Stimulated activated CD8-positive, alpha-beta memory T cell treated with anti-CD3 and anti-CD28 coated beads, Interleukin-15, amount 100 ng/mL, for 1 hour (primary cell): ENCODE measurements at places on chromosomes 3 and 15.

- DNase-seq = no peak
Observed at GRCh38 chr3:24154781-24155180, 209.7 kb downstream of the NR1D2 start.

DNA sequence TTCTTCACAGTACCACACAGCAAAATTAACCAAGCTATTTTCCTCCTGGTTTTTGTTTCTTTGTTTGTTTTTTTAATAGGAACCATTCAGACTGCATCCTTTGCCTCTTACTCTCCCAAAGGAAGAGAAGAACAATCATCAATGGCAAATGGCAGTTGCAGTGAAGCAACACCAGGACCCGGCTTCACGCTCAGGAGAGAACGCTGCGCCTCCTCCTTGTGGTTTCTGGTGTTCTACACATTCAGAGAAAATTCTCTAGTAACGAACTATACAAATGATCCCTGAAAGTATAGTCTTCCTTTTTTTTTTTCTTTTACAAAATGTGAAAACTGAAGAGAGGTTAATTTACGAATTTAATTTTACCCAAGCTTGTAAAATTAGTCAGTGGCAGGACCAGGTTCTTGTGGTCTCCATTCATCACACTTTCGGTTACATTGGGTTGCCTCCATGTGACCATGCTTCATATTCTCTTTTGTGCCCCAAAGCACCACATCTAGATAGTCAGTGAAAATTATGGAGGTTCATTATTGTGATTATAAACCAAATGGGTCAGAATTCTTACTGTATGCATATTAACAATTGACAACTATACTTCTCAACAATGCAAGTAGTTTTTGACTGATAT is 10.6 kb upstream of the MINDY2 start:
- no peak for DNase-seq

DNA sequence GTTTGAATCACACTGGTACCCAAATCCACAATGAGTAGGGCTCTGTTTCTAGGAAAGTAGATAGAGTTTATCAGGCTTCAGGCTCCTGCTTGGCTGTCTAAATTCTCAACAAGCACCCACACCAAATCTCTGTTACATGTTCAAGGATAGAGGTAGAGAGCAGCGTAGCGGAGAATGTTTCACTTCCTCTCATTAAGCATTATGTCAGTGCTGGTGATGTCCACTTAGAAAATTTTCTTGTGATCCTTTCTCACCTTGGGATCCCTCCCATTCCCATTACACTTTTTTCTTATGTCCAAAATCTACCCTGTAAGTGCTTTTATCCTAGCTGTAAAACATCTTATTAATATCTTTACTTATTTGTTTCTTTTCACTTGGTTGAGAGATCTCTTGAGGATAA is 34.7 kb upstream of the GCSAM start:
- DNase-seq = no peak

- no peak for DNase-seq
Observed at GRCh38 chr15:26050984-26051383, 187.9 kb upstream of the ATP10A start.

GRCh38 chr3:111366515-111366914 is 175.5 kb upstream of the CD96 start:
- no peak for DNase-seq

DNA sequence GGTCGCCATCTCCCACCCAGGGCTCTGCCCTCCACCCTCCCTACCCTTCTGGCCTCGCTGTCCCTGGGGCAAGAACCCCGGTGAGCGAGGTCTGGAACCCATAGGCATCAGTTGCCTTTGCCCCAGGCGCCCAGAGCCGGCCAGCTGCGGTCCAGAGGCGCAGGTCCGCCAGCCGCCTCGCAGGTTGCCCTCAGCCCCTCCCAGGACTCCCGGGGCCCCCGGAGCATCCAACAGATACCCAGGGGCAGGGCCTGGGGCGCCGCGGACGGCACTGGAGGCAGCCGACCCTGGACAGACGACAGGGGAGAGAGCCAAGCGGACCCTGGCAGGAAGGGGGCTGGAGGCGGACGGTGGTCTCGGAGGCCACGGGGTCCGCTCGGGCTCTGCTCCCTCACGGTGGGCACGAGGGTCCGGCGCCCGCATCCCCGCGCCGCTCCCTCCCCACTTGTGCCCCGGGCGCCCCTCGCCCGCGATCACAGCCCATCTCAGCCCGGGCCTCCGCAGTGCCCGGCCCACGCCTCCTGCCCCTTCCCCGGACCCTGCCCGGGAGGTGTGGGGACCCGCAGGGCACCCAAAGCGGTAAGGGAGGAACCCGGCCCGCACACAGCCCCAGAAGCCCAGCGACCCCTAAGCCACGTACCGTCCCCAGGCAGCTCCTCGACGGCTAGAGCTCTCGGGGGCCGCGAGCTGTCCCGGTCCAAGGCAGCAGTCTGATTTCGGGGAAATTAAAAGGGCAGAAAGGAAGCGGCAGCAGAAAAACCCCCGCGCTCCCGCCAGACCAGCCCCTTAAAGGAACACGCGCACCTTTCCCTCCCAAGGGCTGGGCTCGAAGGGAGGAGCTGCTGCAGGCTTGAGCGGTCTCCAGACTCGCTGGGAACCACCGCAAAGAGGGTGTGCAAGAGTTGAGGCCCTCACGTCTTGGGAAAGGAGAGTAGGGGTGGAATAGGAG is at the start of gene HAPLN3:
HAPLN3 (minus strand) TSS at position 726 of the 949 bp plus-strand sequence. CDS start 8,246 bp downstream, outside the sequence.
- DNase-seq = no peak

DNA sequence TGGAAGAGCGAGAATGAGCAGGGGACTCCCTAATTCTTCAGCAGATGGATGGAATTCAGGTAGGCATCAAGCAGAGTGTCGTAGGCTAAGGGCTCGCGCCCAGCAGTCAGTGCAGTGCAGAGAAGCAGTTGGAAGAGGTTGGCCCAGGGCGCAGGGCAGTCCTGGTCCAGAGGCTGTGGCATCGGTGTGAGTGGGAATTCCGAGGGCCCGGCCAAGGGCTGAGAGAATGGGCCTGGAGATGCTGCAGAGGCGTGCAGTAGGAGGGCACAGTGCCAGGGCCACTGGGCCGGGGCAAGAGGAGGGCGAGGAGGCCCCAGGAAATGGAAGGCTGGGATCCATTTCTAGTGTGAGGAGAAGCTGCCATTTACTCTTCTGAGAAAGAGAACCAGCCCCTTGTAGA is 74.4 kb downstream of the AAGAB start:
- no peak for DNase-seq

GRCh38 chr3:171172070-171172469 is 145.6 kb upstream of the SLC2A2 start:
- DNase-seq = no peak

DNA sequence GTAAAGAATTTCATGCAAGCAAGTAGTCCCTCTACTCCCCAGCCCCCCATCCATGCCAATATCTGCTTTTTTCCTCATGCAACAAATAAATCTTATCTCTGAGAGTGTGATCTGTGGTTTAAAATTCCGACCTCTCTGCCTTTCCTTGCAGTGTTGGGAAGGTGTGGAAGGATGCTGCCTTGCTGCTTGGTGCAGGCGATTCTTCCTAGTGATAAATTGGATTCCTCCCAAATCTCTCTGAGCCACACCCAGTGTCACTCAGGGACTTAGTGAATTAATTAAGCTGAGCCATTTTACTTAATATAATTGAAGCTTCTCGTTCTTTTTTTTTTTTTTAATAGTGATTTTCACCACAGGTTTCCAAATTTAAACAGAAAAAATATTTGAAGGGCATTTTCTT is 3.4 kb downstream of the GAP43 start:
- no peak for DNase-seq

DNA sequence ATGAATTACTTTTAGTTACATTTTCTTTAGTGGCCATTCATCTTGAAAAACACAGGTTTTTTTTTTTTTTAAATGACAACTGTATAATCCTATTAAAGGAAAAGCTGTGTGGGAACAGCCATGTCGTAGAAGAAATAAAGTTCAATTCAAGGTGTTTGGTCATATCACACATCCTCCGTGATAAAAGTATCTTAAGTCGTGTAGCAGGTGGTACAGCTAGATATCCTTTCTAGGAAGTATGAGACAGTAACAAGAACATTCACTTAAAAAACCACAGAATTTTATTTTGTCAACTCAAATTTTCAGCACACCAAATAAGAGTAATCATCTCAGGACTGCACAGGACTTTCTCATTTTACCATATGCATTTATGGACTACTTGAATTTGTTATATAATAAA is 16.1 kb downstream of the ZDHHC23 start:
- DNase-seq = no peak

- DNase-seq = no peak
Observed at GRCh38 chr15:89333959-89334509, 590 bp downstream of the POLG start.

- DNase-seq = no peak
Observed at GRCh38 chr3:105987809-105988208, 119.0 kb upstream of the CBLB start.

- DNase-seq = no peak
Observed at GRCh38 chr15:52093167-52093538, 19.4 kb downstream of the BCL2L10 start.

DNA sequence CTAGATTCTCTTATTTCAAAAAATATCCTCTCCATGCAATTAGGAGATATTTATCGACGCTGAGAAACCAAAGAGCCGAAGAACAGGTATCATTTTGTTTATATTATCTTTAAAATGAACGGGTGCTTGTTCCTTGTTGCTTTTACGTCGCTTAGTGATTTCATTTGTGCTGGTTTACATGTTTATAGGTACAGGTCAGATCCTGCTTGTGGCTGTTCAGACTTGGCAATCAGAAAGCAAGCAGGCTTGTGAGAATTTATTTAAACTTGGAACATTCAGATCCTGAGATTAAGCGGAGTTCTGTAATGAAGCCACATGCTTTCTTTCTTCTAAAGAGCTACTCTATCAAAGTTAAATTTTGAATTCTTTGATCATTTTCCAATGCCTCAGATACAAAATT is 43.0 kb upstream of the ATP2C1 start:
- no peak for DNase-seq

DNA sequence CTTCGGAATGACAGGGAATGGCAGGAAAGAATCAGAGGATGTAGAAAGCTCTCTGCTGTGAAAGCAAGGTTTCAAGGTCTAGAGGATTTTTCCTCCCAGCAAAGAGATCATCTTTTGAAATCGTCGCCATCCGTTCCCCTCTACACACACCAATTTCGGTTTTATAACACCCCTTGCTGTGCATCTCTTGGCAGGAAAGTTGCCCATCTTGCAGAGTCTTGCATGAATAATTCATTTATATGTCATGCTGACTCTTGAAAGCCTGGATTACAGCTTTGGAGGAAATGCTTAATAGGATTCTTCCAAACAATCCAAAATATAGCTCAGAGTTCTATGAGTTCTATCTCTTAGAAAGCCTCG is 262.7 kb downstream of the CHL1 start:
- no peak for DNase-seq

DNA sequence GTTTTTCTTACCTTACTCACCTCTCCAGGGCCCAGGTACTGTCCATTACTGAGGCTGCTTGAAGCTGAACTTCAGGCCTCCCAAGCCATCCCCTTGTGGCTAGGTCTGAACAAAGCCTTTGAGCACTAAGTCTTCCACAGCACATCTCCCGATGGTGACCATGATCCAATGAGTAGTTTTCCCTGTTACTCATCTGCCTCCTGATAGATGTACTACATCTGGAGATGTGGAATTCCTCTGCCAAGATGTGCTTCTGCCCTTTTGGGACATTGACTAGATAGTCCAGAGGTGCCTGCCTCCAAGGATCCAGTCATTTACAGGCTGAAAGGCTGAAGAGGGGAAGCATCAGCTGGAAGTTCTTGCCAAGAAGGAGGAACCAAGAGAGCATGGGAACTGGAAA is 28.9 kb upstream of the SLC35G2 start:
- DNase-seq = no peak

- no peak for DNase-seq
Observed at GRCh38 chr3:184733181-184733580, 21.3 kb upstream of the MAGEF1 start.

- no peak for DNase-seq
Observed at GRCh38 chr3:58093574-58094195, 85.5 kb downstream of the FLNB start.
